Glomerular endothelial cell (primary cell): ENCODE measurements at places on chromosomes 16 and 17.

DNA sequence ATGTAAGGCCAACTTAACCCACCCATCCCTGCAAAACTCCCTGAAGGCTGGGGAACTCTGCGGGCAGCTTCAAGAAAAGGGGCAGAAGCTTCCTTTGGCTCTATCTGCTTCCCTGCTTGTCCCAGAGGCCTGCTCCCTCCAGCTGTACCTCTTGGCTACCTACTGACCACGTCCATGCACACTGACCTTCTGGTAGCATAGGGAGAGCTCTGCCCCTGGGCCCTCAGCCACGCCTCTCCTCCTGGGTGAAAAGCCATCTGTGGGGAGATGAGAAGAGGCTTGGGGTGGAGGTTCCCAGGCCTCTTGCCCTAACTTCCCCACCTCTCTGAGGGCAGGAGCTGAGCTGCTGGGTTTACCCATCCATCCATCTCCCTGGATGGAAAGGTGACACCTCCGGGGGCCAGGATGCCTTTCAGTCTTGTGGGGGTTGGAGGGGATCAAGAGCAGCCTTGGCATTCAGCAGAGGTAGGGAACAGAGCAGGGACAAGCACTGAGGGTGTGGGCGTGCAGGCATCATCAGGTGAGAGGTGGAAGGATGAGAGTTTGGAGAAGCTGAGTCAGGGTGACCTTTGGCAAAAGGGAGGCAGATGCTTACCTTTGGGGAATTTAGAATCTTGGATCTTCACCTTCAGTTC, 23.4 kb upstream of the MFSD6L start:
- no peak for DNase-seq

DNA sequence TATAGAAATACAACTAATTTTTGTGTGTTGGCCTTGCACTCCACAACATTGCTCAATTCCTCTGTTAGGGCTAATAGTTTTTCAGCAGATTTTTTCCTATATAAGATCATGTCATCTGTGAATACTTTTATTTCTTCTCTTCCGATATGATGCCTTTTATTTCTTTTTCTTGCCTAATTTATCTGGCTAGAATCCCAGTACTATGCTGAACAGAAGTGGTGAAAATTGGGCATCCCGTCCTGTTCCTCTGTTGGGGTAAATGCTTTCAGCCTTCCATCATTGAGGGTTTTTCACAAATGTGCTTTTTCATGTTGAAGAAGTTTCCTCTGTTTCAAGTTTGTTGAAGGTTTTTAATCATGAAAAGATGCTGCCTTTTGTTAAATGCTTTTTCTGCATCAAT, 22.7 kb upstream of the TNFRSF13B start:
- DNase-seq = no peak

- no peak for DNase-seq
Observed at GRCh38 chr17:48636177-48637018, 10.2 kb upstream of the HOXB9 start.

GRCh38 chr17:49899191-49899485, 51.3 kb upstream of the TAC4 start:
- DNase-seq = no peak

DNA sequence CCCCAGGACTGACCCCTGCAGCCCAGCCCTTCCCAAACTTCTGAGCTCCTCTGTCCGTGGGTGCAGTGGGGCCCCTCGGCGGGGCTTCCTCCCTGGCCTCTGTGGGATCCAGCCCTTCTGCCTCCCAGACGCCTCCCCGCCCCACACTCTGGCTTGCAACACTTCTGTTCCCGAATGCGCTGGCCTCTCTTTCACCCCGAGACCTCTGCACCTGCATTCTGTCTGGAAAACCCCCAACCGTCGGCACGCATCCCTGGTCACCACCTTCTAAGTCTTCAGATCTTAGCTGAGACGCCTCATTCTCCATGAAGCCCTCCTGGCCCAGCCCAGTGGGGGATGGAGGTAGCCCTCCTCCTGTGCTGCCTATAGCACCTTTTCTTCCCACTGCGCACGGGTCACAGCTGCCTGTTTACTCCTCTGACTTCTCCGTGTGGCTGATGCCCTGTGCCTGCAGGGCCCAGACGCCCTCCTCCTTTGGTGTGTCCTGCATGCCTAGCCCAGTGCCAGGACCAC, 26.4 kb downstream of the TMEM235 start:
- no peak for DNase-seq

- no peak for DNase-seq
Observed at GRCh38 chr16:29030086-29030840, 45.4 kb downstream of the LAT start.

DNA sequence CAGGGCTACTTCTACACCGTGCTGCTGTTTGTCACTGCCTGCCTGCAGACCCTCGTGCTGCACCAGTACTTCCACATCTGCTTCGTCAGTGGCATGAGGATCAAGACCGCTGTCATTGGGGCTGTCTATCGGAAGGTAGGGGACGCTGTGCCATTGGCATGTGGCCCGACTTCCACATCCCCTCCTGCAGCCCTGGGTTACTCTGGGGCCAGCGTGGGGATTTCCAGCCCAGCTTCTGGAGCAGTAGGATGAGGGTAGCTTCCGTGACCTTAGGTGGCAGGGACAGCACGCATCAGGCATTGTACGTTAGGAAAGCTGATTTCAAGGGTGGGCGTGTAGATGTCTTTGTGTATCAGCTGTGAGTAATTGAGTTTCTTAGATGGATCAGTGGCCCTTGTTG, 96.5 kb downstream of the ABCC1 start:
- no peak for DNase-seq

DNA sequence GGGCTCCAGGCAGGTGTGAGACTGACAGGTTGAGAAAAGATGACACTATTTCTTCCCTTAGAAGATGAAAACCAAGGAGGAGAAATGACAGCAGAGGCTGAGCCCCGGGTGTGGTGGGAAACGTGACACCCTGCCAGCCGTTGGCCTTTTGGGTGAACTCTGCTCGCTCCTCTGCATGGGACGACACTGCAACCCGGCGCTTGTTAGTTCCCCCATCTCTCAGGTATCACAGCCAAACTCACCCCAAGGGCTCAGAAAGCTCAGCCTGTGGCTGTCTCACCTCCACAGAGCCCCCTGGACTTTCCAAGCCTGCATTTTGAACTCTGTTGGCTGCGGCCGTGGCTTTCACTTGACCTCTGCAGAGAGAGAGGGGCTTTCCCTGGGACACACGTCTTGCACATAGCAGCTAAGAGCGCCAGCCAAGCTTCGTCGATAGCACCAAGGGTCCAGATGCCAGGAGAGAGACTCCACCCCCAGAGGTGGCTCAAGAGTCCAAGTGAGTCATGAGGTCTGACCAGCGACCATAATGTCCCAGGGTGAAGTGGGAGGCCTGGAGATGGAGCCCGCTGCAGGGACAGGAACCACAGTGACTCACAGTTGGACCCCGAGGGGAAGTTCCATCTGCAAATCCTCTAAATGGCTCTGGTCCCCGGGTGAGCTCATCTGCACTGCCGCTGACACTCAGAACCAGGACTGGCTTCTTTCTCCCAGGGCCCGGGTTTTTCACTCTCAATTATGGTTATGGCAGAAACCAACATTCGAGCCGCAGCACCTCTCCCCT, 301.9 kb downstream of the SOX9 start:
- DNase-seq = peak; percentile 20

GRCh38 chr16:4790261-4790660, 2.1 kb upstream of the SEPTIN12 start:
- DNase-seq = no peak

GRCh38 chr17:83099570-83100181, 20.3 kb downstream of the METRNL start:
- no peak for DNase-seq

DNA sequence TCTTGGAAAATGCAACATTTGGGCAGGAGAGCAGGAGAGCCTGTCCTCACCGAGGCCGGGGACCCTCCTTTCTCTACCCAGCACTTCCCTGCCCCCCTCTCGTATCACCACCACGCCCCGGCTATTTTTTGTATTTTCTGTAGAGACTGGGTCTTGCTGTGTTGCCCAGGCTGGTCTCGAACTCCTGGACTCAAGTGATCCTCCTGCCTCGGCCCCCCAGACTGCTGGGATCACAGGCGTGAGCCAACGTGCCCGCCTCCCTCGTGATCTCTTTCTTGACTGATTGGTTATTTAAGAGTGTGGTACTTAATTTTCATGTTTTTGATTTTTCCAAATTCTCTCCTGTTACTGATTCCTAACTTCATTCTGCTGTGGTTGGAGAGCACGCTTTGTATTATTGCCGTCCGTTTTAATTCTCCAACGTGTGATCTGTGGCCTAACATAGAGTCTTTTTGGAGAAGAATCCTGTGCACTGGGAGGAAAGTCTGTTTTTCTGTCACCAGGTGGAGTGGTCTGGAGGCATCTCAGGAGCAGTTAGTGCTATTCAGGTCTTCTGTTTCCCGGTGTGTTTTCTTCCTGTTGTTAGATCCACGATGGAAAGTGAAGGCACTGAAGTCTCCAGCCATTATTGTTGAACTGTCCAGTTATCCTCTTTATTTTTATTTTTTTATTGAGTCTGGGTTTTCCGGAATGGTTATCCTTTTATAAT, 40.4 kb downstream of the ZNF778 start:
- no peak for DNase-seq

DNA sequence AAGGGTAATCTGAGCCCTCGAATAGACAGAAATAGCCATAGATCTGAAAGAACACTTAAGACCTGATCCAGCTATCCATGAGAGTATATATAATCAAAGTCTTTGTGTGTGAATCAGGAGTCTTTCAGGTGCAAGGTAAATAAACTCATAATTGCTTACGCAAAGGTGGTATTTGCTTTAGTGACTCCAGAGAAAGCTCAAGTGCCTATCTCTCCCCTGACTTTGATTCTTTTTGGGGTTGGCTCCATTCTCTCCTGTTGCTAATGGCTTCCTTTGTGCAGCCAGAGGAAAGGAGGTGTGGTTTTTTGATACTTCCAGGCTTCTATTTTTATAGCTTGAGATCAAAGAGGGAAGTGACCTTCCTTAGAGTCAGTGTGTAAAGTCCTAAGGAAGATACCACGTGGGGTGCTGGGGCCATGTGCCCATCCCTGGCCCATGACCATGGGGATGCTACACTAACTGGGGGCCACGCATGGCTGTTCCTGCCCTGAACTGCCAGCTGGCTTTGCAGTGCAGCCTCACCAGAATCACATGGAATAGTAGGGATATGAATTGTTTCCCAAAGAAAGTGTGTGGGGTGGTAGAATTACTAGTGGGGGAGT, 45.8 kb downstream of the TENT4B start:
- DNase-seq = no peak

DNA sequence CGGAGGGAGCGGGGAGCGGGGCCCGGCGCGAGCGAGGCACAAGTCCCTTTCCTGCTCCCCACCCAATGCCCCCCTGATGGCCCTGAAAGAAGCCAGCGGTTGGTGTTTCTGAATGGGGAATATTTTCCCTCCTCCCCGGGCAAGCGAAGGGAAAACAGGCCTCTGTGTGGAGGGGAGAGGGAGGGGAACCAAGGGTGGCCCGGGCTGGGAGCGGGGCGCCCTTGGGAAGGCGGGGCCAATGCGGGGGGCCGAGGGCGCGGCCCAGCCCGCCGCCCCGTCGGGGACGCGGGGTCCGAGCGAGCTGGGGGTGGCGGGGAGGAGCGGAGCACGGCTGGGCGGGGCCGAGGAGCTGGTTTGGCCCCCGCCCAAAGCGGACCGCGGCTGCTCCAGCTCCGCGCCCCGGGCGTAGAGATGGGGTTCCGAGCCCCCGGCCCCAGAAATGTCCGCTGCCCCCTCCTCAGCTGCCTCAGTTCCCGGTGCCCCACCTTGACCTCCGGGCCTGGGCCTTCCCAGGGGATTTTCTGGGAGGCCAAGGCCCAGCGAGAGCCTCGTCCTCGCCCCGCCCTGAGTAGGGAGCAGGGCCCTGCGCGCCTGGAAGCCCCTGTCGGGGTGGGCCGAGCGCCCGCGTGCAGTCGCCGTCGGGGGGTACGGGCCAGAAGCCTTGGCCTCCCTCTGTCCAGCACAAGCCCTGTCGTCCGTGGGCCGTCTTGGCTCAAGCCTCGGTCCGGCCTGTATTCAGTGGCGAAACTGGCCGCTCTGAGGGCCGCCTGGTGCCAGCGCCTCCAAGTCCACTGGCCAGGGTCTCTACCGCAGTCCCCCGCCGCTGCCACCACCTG, 3.9 kb upstream of the HEXIM1 start:
- no peak for DNase-seq

- DNase-seq = no peak
Observed at GRCh38 chr17:48733632-48734328, 5.2 kb upstream of the HOXB13 start.

GRCh38 chr17:47605011-47605410, 44.7 kb upstream of the KPNB1 start:
- DNase-seq = no peak

DNA sequence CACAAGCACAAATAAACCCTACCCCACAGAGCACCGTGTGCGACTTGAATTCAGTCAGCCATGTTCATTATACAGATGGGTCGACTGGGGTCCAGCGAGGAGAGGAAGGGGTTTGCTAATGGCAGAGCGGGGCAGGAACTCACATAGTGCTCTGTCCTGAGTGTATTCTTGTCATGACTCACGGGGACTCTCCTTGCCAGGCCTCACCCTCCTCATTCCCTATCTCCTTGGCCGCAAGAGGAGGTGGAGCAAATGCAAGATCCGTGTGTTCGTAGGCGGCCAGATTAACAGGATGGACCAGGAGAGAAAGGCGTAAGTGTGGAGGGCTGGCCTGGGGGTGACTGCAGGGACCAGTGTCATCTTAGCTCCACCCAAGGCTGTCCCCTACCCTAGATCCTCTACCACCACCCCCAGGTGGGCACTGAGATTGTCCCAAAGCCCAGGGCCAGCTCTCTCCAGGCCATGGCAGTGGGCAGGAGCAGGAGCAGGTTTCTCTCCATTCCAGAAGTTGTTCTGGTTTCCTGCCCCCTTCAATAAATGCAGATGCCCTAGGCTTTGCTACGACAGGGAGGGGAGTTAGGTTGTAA, 29.4 kb downstream of the SLC12A3 start:
- DNase-seq = no peak

GRCh38 chr17:68564415-68565111, 36.6 kb downstream of the FAM20A start:
- DNase-seq = no peak

DNA sequence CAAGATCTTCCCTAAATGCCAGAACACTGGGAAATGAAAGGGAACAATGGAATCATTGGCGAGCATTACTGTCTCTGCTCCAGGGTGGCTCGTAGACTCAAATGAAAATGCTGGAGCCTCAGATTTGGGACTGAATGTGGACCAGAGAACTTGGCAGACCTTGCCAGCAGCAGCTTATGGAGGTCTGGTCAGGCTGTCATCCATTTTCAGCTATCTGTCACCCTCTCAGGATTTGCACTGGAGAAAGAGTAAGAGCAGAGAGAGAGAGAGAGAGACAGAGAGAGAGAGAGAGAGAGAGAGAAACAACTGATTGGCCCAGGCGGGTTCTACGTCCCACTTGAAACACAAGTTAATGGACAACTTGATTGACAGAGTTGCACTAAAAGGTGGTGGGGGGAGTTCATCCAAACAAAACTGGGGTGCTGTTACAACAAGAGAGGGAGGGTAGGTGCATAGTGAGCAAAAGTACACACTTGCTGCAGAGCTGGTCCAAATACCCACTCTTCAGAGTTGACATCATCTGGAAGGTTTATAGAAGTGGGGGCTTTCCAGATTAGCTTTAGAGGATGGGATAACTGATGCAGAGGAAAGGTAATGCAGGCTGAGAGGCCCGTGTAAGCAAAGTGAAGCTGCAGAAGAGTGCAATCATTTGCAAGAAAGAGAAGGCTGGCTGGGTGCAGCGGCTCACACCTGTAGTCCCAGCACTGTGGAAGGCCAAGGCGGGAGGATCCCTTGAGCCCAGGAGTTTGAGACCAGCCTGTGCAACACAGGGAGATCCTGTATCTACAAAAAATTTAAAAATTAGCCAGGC, 16.5 kb upstream of the NSMCE1 start:
- DNase-seq = no peak
